Activated CD8-positive, alpha-beta memory T cell treated with anti-CD3 and anti-CD28 coated beads for 1 hour (primary cell): ENCODE measurements at places on chromosomes 7 and 10.

GRCh38 chr7:11170863-11171568, 197.3 kb downstream of the PHF14 start:
- no peak for DNase-seq

DNA sequence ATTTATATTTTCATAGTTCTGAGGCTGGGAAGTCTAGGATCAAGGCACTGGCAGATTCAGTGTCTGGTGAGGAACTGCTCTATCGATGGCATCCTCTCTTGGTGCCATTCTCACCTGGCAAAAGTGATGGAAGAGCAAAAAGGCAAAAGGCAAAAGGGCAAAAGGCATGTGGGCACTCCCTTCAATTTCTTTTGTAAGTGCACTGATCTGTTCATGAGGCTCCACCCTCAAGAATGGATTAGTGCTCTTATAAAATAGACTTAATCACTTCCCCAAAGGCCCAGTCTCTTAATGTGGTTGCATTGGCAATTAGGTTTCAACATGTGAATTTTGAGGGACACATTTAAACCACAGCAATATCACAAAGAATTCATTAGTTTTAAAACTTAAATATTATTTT, 16.1 kb downstream of the TAS2R60 start:
- no peak for DNase-seq

- no peak for DNase-seq
These were observed 65.1 kb upstream of the BET1 start for GRCh38 chr7:94069162-94069739.

GRCh38 chr7:101933688-101934121, 116.3 kb downstream of the CUX1 start:
- DNase-seq = no peak

- DNase-seq = no peak
These were observed 5.0 kb downstream of the NUP205 start for GRCh38 chr7:135562720-135563119.

GRCh38 chr10:112793202-112793921, 156.7 kb upstream of the TCF7L2 start:
- no peak for DNase-seq

DNA sequence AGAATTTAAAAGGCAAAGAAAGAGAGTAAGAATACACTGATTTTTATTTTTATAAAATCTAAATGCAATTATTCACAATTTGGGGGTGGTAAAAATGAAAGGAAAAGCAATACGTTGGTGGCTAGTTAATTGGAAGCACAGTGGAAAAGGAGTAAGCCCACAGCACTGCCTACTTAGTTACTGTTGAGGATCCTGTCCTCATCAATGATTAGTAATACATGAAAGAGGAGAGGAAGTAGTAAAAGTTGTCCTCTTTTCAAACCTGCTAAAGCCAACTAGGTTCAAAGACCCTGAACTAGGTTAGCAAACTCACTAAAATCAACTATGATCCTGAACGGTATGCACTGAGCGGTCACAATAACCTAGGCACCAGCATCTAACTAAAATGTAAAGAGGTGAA, 52.7 kb upstream of the LRRN3 start:
- DNase-seq = no peak

GRCh38 chr10:91299999-91300575, 79.6 kb downstream of the PCGF5 start:
- DNase-seq = no peak

- no peak for DNase-seq
These were observed 204.1 kb upstream of the LYZL1 start for GRCh38 chr10:29084681-29085307.
